Stimulated activated CD8-positive, alpha-beta memory T cell treated with anti-CD3 and anti-CD28 coated beads, Interleukin-4, amount 100 ng/mL, for 1 hour (primary cell): ENCODE measurements at places on chromosomes 6 and 20.

DNA sequence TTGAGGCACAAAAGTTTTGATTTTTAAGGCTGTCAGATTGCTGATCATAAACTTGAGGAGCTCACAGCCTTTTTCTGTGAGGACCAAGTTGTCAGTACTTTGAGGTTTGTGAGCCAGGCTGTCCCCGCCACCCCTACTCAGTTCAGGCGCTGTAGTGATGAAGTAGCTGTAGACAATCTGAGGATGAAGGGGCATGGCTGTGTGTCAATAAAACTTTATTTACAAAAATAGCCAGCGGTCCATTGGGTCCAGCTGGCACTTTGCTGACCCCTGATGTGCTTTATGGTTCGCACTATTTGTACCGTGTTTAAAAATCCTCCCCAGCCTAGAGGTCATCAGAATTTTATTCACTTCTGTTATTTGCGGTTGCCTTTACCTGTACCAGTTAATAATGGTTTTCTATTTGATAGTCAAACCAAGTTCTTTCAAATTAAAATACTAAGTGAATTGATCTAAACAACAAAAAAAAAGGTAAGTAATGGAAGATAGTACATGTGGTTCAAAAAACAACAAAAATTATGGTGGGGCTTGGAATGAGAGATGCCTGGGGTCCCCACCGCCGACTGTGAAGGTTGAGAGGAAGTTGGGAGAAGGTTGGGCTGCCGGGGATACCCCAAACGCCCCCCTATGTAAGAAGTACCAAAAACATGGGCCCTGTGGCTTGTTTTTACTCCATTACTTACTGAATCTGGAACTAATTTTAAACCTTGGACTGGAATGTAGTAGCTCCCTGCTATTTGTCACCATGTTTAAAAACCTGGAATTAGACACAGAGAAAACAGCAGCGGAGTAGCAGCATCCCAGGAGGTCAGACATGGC is 123.6 kb downstream of the SYCP2 start:
- no peak for DNase-seq

- DNase-seq: no peak
Observed at GRCh38 chr6:111842891-111843290, 30.4 kb downstream of the FYN start.

DNA sequence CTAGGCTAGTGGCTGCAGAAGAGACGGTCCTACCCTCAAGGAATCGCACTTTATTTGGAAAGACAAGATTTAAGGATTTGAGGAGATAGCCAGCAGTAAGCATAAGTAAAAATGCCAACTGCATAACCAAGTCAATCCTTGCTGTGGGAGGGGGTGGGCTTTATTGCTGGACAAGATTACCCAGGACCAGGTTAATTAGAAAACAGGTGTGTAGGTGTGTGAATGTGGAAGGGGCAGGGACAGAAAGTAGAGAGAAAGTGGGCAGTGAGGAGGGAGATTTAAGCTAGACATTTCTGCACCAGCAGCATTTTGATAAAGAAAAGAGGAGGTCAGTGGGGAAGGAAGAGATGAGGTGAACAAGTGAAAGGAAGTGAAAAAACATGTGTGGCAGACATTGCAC is 89.7 kb upstream of the OGFRL1 start:
- no peak for DNase-seq

DNA sequence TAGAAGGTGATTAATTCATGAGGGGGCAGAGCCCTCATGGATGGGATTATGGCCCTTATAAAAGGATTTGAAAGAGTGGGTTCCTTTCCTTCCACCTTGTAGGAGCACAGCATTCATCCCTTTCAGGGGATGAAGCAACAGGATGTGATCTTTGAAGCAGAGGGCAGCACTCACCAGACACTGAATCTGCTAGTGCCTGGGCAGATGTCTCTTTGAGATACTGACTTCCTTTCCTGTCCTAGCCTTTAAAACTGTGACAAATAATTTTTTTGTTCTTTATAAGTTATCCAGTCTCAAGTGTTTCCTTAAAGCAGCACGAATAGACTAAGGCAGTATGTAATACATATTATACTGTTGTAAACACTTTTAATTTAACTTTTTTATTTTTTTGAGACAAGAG is 538.6 kb upstream of the RNF217 start:
- no peak for DNase-seq

DNA sequence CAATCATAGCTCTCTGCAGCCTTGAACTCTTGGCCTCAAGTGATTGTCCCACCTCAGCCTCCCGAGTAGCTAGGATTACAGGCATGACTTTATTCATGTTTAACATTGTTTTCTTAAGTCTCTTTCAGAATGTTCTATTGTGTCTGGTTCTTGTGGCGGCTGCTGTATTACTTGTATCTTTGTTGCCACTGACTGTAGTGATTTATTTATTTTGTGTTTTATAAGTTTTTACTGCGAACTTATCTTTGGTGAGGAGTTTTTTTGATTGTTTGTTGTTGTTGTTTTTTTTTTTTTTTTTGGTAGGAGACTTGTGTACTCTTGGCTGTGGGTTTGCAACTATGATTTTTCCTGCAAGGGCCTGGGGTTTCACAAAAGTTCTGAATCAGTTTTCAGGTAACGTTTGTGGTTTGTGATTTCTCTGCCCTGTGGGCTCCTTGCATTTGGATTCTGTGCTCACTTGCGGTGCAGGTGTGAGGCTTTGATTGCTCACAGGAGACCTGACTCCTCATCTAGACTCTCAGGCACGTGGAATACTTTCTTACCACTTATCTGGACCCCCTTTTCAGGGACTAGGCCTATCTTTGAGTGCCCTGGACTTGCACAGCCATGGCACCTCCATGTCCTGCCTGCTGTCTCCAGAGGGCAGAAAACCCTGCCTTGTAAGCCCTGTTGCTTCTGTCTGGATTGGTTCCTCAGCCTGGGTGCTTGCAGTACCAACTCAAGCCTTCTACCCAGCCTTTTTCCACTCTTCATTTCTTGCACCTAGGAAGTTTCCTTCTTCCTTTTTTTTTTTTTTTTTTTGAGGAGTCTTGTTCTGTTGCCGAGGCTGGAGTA is 25.2 kb downstream of the KIF25 start:
- DNase-seq: no peak

GRCh38 chr20:51758978-51759544 is 9.1 kb downstream of the ATP9A start:
- no peak for DNase-seq

GRCh38 chr20:15836634-15837033 is 736.6 kb downstream of the KIF16B start:
- no peak for DNase-seq

DNA sequence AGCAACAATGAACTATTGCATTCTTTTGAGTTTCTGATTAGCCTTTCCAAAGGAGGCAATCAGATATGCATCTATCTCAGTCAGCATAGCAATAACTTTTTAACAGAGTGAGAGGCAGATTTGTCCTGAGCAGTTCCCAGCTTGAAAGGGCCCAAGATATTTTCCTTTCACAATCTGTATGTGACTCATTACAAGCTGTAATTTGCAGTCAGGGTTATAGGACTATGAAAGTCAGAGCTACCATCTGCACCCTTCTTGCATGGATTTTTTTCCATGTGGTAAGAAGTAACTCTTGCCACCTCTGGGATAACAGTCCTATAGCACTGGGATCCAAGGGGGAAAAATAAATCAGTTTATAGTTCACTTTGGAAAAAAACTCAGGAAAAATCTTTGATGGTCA is 318.2 kb upstream of the RGS17 start:
- DNase-seq: no peak

DNA sequence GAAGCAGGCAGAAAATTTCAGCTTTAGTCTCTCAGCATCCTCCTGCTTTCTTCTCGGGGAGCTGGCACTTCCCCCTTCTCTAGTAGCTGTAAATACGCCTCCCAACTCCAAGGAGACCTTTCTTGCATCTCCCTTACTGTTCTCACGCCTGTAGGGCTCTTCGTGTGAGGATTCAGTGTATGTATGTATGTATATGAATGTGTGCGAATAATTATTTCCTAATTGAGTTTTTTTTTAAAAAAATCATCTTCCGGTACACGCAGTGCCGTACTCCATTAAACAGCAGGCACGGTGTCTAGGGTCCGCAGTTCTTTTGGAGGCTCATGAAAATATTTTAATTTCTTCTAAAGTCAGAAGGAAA is 85.4 kb downstream of the HFE start:
- no peak for DNase-seq
